Stimulated activated CD8-positive, alpha-beta memory T cell treated with anti-CD3 and anti-CD28 coated beads, Interleukin-2, amount 100 ng/mL, for 48 hours (primary cell): ENCODE measurements at places on chromosomes 1 and 21.

DNA sequence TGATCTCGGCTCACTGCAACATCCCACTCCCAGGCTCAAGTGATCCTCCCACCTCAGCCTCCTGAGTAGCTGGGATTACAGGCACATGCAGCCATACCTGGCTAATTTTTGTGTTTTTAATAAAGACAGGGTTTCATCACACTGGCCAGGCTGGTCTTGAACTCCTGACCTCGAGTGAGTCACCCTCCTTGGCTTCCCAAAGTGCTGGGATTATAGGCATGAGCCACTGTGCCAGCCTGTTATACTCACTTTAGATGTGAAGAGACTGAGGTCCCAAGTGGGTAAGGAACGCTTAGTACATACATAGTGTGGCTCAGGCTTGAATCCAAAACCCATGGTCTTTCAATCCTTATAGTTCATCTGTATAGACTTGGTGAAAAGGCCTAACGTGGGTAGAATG lies 63.7 kb upstream of the EPS8L3 start:
- no peak for DNase-seq

- DNase-seq: no peak
These were observed 123.3 kb downstream of the HMCN1 start for GRCh38 chr1:185857442-185857841.

DNA sequence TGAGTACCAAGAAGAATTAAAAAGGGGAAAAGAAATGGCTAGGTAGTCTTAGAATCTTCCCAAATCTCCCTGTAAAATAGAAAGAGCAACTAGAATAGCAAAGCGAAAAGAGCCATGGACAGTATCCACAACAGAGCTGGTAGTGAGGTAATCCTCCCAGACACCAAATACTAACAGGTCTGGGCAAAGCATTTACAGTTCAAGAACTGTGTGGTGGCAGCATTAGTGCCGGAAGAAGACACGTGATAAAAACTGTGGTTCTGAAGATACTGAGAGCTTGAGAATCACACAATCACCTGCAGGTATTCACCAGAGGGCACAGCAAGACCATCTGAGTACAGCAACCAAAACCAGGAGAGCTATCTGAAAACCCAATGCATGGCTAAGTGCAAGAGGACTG lies 31.8 kb upstream of the OLIG2 start:
- no peak for DNase-seq

- DNase-seq: no peak
These were observed 77.4 kb downstream of the RERE start for GRCh38 chr1:8740034-8740449.

DNA sequence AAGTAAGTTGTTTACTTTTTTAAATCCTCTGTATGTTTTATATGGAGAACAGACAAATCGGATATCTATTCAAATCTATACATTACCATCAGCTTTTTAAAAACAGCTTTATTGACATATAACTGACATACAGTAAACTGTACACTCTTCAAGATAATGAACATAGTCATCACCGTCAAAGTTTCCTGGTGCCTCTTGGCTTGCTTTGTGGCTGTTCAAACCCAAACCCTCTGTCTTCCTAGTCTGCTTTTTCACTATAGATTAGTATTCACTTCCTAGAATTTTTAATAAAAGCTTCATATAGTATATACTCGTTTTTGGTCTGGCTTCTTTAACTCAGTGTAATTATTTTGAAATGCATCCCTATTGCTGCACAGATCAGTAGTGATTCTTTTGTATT lies 56.4 kb upstream of the TPTE start:
- no peak for DNase-seq

DNA sequence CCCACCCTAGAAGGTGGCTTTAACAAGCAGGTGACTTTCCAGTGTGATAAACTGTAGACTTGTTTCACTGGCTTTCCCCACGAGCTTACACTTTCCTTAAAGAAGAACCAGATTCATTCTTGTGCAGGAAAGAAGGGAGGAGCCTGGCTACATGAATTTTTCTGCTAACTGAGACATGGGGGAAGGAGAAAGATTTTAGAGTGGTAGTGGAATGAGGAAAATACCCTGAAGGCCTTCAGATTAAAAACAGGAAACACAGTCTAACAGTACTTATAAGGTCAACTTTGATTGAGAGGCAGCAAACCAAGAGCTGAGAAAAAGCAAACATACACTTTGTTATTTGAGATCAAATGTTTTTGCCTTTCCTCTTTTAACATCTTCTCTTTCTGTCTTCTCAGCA lies 640.9 kb upstream of the PLXNA2 start:
- DNase-seq: no peak

DNA sequence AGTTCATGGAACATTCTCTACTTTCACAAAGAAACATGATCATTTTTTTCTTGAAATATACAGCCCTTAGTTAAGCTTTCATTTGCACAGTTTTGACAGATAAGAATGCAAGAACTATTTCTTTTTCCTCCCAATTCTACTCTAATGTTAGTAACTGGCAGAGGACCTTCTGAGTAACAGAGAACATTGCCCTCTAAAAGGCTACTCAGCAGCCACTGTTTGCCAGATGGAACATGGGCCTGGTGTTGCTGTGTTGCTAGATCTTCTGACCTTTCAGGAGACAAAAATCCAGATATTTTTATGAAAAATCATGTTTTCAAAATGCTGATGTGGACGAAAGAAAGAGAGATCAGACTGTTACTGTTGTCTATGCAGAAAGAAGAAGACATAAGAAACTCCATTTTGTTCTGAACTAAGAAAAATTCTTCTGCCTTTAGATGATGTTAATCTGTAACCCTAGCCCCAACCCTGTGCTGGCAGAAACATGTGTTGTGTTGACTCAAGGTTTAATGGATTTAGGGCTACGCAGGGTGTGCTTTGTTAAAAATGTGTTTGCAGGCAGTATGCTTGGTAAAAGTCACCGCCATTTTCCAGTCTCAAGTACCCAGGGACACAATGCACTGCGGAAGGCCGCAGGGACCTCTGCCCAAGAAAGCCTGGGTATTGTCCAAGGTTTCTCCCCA lies 2.9 kb upstream of the PRDX6 start:
- DNase-seq: no peak

- DNase-seq: no peak
These were observed 109.8 kb downstream of the PBX1 start for GRCh38 chr1:164668491-164669400.

DNA sequence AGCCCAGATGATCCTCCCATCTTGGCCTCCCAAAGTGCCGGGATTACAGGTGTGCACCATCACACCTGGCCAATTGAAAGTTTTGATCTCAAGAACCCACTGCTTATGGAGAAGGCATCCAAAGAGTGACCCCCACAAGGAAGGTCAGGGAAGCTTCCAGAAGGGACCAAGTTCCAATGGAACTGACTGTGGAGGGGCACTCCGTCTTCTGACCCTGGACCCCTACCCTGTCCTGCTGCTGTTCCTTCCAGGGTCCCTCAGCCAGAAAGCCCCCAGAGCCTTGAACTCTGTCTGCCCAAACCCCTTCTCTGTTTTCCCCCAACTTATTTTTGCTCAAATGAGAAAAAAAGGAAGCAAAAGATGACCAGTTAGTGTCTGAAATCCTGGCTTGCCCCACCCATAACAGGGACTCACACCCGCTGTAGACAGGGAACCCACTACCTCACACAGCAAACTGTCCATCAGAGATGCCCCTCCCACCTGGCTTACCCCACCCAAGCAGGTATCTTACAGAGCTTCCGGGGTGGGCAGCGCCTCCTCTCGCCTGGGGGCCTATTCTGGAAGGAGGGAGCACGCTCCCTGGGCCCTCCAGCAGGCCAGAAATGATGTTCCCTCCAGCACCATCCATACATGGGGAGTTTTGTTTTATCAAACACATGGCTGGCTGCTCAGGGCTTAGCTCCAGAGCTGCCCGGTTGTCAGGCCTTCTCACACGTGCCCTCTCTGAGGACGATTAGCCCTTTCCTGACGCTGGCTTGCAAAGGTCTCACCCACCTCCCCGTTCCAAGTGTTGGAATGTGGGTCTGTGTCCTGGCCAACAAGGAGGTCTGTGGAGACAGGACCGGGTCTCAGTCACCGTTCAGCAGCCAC lies 3.1 kb upstream of the WNT3A start:
- no peak for DNase-seq

GRCh38 chr1:181175356-181175910 lies 86.9 kb downstream of the IER5 start:
- no peak for DNase-seq

- DNase-seq: no peak
These were observed 310.1 kb downstream of the USH2A start for GRCh38 chr1:216113181-216113580.

GRCh38 chr1:234932511-234933430 lies 195.9 kb downstream of the TOMM20 start:
- no peak for DNase-seq

DNA sequence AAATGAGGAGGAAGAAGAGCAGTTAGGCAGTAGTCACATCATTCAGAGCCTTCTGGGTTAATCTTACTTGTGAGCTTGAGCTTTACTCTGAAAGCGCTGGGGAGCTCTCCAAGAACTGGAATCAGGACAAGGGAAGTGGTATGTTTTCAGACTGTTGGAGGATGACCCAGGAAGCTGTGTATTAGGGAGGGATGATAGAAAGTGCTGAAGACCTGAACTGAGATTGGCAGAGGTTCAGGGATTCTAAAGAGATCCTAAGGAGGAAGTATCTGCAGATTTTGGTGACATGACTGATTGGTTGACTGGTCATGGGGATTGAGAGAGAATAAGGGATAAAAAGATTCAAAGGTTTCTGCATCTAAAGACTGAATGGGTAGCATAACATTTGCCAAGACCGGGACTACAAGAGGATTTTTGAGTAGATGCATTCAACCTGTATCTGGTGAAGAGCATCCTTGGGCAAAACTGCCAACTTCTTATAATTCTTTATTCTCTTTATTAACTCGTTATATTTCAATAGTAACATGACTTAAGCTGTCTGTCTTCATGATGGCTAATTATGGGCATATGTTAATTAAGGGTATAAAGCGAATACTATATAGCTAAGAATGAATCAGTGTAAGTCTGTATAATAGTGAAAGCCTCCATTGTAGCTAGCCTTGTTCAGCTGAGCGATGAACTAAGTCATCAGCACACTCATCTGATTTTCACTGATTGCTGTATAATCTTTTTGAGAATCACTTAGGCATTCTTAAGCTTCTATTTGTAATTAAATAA lies 41.8 kb downstream of the XCL1 start:
- no peak for DNase-seq

DNA sequence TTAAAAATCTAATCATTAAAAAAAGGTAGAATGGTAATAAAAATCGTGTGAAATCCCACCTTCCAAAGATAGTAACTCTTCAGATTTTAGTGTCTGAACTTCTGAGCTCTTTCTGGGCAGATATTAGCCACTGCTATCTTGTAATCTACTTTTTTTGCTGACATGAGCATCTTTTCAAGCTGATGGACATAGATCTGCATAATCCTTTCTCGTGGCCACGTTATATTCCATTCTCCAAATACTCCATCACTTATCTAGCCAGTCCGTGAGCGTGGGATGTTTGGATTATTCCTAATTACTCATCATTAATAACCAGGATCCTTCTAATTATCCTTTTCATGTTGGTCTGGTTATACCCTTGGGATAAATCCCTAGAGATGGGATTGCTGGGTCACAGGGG lies 254.2 kb upstream of the VAMP3 start:
- no peak for DNase-seq

DNA sequence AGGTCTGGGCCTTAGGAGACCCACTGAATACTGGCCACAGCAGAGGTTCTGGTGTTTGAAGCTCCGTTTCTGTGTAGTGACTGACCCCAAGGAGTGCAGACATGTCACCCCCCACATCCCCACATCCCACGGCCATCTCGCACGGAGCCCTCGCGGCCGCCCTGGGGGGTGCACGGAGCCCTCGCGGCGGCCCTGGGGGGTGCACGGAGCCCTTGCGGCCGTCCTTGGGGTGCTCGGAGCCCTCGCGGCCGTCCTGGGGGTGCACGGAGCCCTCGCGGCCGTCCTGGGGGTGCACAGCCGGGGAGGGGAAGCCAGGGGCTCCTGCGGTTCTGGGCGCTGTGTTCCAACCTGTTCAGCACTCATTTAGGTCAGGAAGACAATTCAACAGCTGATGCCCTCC lies 68.4 kb downstream of the SCCPDH start:
- DNase-seq: no peak

DNA sequence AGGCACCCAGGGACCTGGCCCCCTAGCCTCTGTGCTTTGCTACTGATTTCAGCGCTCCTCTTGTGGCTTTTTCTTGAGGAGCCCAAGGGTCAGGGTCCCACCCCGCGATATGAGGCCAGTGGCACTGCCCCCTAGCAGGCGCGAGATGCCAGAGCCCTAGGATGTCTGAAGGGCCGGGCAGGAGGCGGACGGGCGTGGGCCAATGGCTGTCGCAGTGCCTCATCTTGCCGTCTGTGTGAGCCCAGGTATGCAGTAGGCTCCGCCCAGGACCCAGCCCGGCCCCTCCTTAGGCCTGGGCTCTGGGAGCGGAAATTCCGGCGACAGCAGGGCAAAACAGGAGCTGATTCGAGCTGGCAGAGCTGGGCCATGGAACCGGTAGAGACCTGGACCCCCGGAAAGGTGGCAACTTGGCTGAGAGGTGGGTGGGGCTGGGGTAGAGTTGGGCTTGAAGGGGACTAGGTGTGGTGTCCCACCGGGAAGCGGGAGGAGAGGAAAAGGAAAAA lies at the start of gene CNKSR1:
Gene CNKSR1 (plus strand): TSS at position 310 of the 503 bp plus-strand sequence. CDS start 57 bp downstream, at position 367.
- no peak for DNase-seq

- DNase-seq: no peak
These were observed 13.7 kb upstream of the CPLANE2 start for GRCh38 chr1:16250524-16251251.

DNA sequence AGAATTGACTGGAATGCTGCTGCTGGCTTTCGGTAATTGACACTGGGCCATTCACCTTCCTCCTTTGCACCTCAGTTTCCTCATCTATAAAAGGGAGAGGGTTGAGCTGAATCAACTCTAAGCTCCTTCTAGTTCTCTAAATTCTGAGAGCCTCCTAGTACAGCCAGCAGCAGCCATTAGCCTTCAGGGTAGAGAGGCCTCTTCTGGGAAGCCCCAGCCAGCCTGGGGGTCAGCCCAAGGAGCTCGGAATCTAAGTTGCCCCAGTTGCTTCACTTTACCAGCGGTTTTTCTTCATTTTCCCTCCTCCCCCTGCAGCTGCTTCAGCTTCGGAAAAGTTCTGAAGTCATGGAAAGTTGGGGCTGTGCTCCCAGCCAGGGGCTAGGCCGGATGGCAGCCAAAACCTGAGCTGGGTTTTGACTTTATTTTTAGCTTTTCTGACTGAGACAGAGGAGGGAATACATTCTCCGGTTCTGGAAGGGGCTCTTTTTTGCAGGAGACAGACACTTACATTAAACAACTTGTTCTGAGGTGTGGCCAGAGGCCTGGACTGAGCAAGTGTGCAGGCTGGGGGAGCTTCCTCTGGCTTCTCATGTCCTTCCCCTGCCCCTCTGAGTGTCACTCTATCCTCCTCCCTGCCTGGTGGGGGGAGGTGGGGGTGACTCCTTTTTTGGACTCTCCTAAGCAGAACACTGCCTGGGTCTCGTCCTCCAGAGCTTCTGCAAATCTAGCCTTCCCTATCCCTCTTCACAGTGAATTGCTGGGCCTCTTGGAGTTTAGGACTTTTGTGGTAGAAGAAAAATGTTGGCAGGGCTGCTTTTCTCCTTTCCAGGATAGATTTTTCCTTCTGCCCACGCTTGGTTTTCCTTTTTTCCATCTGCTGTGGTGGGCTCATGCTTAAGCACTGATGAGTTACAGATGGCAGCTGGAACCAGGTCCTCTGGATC lies 14.4 kb downstream of the LMNA start:
- DNase-seq: no peak
